ENCODE measurements at places on chromosomes 5 and 9.

GRCh38 chr5:37834542-37835379 lies 5.1 kb downstream of the GDNF start:
- peaks cover 27% of the 10 kb centered on the region for H3K4me1 ChIP-seq
- no peak overlapping the region for H3K27ac ChIP-seq
- no peak overlapping the region for H3K4me3 ChIP-seq
- H3K27me3 ChIP-seq: peaks cover 79% of the 10 kb centered on the region

GRCh38 chr5:59236448-59236847 lies 653.6 kb downstream of the RAB3C start:
- H3K27me3 ChIP-seq: peaks cover 47% of the 10 kb centered on the region
- no peaks in the 10 kb centered on the region for H3K36me3 ChIP-seq
- DNase-seq: no peak
- no peak overlapping the region for H3K4me3 ChIP-seq

- peak overlapping the region; percentile 60 for H3K27ac ChIP-seq
- H3K36me3 ChIP-seq: no peaks in the 10 kb centered on the region
- DNase-seq: no peak
- H3K4me3 ChIP-seq: peak overlapping the region; percentile 55
These were observed 265.5 kb downstream of the CWC27 start for GRCh38 chr5:65034029-65034812.

DNA sequence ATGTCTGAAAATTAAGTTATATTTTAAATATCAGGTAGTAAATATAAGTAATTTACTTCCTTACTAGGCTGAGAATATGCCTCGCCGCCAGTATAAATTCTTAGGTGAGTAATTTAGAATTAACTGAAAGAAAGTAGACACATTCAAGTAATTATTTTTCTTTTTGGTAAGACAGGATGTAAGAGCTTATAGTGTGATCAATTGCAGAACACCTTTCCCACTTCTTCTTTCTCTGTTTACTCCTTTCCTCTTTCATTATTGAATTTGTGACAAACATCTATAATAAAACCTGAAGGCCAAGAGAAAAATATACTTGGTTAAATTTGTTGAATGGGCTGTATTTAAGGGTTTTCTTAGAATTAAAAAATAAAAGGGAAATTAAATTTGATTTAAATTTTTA lies 195.1 kb upstream of the CDKN2B start:
- no peak for DNase-seq
- no peaks in the 10 kb centered on the region for H3K36me3 ChIP-seq
- peaks cover 11% of the 10 kb centered on the region for H3K27me3 ChIP-seq
- no peak overlapping the region for H3K27ac ChIP-seq
- H3K4me1 ChIP-seq: peaks cover 19% of the 10 kb centered on the region

DNA sequence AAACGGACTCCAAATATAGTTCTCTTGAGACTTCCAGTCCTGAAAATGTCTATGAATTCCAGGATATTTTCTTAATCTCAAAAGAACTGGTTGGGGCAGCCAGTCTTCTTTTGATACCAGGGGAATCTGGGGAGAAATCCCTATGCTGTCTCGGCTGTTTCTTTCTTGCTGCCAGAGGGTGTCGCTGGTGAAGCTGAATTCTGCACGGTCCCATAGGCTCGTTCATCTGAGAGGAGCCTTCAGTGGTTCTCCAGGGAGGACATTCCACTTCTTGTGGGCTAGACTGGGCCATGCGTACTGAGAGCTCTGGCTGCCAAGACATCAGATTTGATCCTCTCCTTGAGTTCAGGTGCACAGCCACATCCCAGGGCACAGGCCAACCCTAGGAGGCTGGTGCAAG lies 155.0 kb upstream of the CLINT1 start:
- DNase-seq: no peak
- peaks cover 7% of the 10 kb centered on the region for H3K27me3 ChIP-seq
- H3K36me3 ChIP-seq: no peaks in the 10 kb centered on the region
- no peak overlapping the region for H3K4me3 ChIP-seq

- H3K36me3 ChIP-seq: no peaks in the 10 kb centered on the region
- no peak for DNase-seq
- H3K4me3 ChIP-seq: no peak overlapping the region
- no peak overlapping the region for H3K27ac ChIP-seq
- no peaks in the 10 kb centered on the region for H3K27me3 ChIP-seq
These were observed 170.5 kb downstream of the DMRTA1 start for GRCh38 chr9:22617156-22617555.

DNA sequence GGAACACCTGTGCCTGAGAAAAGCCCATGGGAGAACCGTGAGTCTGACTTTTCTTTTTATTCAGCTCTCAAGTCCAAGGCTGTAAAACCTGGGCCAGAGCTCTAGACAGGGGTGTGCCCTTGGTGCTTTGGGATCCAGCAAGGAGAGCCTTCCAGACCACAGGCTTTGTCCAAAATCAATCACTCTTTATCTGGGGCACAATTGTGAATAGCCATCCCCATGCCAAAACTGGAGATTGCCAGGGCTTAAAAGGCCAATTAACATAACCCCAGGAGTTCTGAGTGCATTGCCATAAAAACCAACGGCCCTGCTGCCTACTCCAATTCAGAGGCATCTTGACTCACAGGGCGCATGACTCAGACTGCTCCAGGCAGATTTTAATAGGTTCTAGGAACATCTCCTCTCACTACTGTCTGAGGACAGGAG lies 391.8 kb downstream of the ARHGEF28 start:
- H3K4me1 ChIP-seq: no peaks in the 10 kb centered on the region
- peaks cover 15% of the 10 kb centered on the region for H3K27me3 ChIP-seq
- no peaks in the 10 kb centered on the region for H3K36me3 ChIP-seq

- H3K4me1 ChIP-seq: peaks cover 17% of the 10 kb centered on the region
- peak; percentile 26 for DNase-seq
- no peak overlapping the region for H3K4me3 ChIP-seq
- no peaks in the 10 kb centered on the region for H3K36me3 ChIP-seq
- no peak overlapping the region for H3K27ac ChIP-seq
These were observed 177.3 kb downstream of the C9orf152 start for GRCh38 chr9:110030632-110031031.

GRCh38 chr9:116566677-116567488 lies 120.2 kb upstream of the TRIM32 start:
- no peaks in the 10 kb centered on the region for H3K4me1 ChIP-seq
- H3K36me3 ChIP-seq: no peaks in the 10 kb centered on the region
- H3K4me3 ChIP-seq: no peak overlapping the region
- H3K27ac ChIP-seq: no peak overlapping the region
- no peaks in the 10 kb centered on the region for H3K27me3 ChIP-seq

- DNase-seq: no peak
- no peaks in the 10 kb centered on the region for H3K36me3 ChIP-seq
- no peak overlapping the region for H3K4me3 ChIP-seq
- H3K4me1 ChIP-seq: peaks cover 13% of the 10 kb centered on the region
- no peaks in the 10 kb centered on the region for H3K27me3 ChIP-seq
These were observed 6.7 kb upstream of the BICD2 start for GRCh38 chr9:92771309-92771708.

DNA sequence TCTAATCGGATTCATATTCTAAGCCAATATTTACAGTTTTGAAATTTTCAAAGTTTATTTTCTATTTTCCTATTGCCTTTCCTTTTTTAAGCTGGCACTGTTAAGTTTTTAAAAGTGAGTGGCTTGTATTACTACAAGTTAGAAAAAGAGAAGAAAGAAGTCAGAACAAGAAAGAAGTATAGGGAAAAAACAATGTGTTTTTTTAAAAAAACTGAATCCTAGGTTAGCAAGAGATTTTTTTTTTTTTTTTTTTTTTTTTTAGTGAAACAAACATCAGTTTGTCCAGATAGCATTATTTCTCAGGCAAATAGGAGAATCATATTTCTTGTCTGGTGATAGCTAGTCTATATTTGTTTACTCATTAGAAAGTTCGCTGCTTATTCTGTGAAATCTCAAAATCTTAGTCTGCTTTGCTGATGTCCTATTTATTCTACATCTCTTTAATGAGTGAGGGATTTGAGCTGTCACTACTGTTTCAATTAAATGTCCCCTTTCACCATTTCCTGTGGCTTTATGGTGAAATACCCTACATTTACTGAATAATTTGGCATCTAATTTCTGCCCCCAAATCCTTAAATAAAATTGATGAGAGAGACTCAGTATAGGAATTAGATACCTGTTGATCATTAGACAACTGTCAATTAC lies 19.1 kb upstream of the LMNB1 start:
- H3K27ac ChIP-seq: peak overlapping the region; percentile 19
- DNase-seq: no peak
- no peaks in the 10 kb centered on the region for H3K27me3 ChIP-seq
- peaks cover 45% of the 10 kb centered on the region for H3K4me1 ChIP-seq

GRCh38 chr5:26390608-26391007 lies 647.8 kb downstream of the CDH9 start:
- no peak for DNase-seq
- no peaks in the 10 kb centered on the region for H3K27me3 ChIP-seq
- no peaks in the 10 kb centered on the region for H3K36me3 ChIP-seq
- no peak overlapping the region for H3K27ac ChIP-seq

GRCh38 chr5:133698646-133699526 lies 86.5 kb upstream of the FSTL4 start:
- peaks cover 4% of the 10 kb centered on the region for H3K27me3 ChIP-seq
- H3K4me3 ChIP-seq: no peak overlapping the region
- H3K4me1 ChIP-seq: peaks cover 20% of the 10 kb centered on the region
- H3K36me3 ChIP-seq: no peaks in the 10 kb centered on the region
- H3K27ac ChIP-seq: peak overlapping the region; percentile 77

- no peaks in the 10 kb centered on the region for H3K36me3 ChIP-seq
- peaks cover 19% of the 10 kb centered on the region for H3K4me1 ChIP-seq
- H3K27ac ChIP-seq: no peak overlapping the region
- no peak for DNase-seq
These were observed 98.3 kb upstream of the CDKN2B start for GRCh38 chr9:22107202-22108045.

GRCh38 chr5:57435701-57436134 lies 46.9 kb downstream of the ACTBL2 start:
- no peak overlapping the region for H3K27ac ChIP-seq
- H3K4me1 ChIP-seq: no peaks in the 10 kb centered on the region
- no peak for DNase-seq
- no peaks in the 10 kb centered on the region for H3K36me3 ChIP-seq
- no peak overlapping the region for H3K4me3 ChIP-seq

GRCh38 chr5:69032009-69032408 lies 61.8 kb upstream of the SLC30A5 start:
- H3K4me1 ChIP-seq: no peaks in the 10 kb centered on the region
- no peak overlapping the region for H3K27ac ChIP-seq
- H3K27me3 ChIP-seq: peaks cover 5% of the 10 kb centered on the region
- no peaks in the 10 kb centered on the region for H3K36me3 ChIP-seq

DNA sequence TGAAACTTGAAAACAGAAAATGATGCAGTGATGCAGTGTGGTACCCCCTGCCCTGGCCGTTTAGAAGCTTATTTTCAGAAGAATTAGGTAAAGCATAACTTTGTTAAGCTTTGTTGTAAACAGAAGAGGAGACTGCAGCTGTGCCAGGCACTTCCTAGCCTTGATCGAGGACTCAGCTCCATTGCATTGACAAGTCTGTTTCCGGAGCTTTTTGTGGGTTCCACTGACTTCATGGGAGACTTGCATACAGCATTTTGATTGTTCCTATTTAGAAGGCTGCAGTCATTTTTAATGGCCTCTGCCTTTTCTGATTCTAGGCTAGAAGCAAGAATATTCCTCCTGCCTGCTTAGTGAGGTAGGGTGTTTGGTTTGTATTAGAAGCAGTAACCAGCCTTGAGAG lies 12.3 kb downstream of the MVB12B start:
- H3K36me3 ChIP-seq: no peaks in the 10 kb centered on the region
- no peaks in the 10 kb centered on the region for H3K4me1 ChIP-seq
- H3K27ac ChIP-seq: no peak overlapping the region
- H3K27me3 ChIP-seq: no peaks in the 10 kb centered on the region
- no peak overlapping the region for H3K4me3 ChIP-seq

DNA sequence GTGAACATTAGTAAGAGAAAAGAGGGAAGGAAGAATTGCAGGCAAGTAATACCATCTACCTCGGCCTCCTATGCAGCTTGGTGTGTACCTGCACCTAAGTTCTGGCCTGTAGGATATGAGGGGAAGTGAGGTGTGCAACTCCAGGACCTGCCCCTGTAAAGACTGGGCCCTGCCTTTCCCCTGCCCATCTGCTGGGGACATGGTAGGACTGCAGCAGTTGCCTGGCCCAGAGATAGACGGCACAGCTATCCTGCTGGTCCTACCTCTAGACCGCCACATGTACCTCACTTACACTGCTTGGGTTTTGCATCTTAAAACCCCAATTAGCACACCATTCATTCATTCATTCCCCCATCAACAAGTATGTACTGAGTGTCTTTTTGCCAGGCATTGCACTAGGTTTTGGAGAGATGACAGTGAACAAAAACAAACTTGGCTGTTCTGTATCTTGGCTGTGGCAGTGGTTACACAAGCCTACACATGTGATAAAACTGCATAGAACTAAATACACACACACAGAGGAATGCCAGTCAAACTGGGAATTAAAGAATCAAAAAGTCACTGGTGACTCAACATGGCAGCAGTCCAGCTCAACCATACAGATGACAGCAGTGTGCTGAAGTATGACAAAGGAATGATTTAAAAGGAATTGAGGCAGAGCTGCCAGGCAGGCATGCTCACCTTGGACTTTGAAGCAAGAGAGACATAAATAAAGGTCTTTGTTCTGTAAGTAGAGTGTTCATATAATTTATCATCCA lies 23.3 kb upstream of the MGAT1 start:
- H3K27me3 ChIP-seq: no peaks in the 10 kb centered on the region
- H3K4me1 ChIP-seq: peaks cover 34% of the 10 kb centered on the region
- H3K27ac ChIP-seq: peak overlapping the region; percentile 64
- DNase-seq: peak; percentile 79
- H3K36me3 ChIP-seq: peaks cover 20% of the 10 kb centered on the region

GRCh38 chr9:82524407-82524806 lies 535.8 kb downstream of the SPATA31D1 start:
- H3K27me3 ChIP-seq: no peaks in the 10 kb centered on the region
- no peaks in the 10 kb centered on the region for H3K4me1 ChIP-seq

DNA sequence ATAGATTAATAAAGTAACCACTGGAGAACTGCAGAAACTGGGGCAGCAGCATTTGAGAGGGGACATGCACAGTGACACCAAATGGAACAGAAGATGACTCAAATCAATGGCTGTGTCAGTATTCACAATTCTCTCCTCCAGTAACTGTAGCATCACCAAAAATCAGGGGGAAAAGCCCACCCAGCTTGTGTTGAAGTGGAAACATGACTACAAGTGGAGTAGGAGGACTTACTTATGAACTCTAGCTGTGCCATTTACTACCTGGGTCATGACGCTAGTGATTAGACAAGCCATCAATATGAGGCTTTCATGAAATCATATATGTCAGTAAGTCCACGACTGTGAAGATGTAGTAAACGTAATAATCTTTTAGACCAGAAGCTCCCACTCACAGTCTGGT lies 199.8 kb upstream of the PTGER4 start:
- no peaks in the 10 kb centered on the region for H3K36me3 ChIP-seq
- no peaks in the 10 kb centered on the region for H3K27me3 ChIP-seq
- peak; percentile 59 for DNase-seq
- H3K27ac ChIP-seq: peak overlapping the region; percentile 85
- peak overlapping the region; percentile 13 for H3K4me3 ChIP-seq
